ENCODE measurements at places on chromosomes 1 and 21. TPM values are rescaled to one million over a fixed set of nuclear protein-coding genes. Genes with fewer than 3 reads are reported as not detected.

DNA sequence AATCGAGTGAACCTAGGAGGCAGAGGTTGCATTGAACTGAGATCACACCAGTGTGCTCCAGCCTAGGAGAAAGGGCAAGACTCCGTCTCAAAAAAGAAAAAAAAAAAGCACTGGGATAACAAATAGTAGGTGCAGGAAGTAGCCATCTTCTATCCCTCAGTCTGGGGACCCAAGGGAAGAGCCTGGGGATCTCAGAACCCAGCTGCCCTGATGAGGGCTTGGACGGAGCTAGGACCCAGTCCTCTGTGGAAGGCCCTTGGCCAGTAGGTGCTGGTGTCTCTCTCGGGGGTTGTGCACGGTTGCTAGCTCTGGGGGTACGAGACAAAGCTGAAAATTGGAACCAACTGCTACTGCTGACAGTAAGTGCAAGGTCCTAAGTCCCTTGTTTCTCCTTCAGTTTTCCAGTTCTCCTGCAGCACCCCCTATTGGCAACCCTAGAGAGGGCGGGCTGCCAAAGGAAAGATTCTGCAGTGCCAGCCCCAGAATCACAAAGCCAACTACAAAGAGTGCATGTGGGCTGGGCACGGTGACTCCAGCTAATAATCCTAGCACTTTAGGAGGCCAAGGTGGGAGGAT lies 57.6 kb upstream of the KIF1B start:
- no peak overlapping the region for H3K4me3 ChIP-seq
- no peaks in the 10 kb centered on the region for H3K27me3 ChIP-seq
- no peak overlapping the region for H3K27ac ChIP-seq
- H3K4me1 ChIP-seq: no peaks in the 10 kb centered on the region
- no peaks in the 10 kb centered on the region for H3K36me3 ChIP-seq

Gene GPR161
- 3.9 TPM for total RNA-seq

Gene CHIT1
- 8.2 TPM for total RNA-seq

DNA sequence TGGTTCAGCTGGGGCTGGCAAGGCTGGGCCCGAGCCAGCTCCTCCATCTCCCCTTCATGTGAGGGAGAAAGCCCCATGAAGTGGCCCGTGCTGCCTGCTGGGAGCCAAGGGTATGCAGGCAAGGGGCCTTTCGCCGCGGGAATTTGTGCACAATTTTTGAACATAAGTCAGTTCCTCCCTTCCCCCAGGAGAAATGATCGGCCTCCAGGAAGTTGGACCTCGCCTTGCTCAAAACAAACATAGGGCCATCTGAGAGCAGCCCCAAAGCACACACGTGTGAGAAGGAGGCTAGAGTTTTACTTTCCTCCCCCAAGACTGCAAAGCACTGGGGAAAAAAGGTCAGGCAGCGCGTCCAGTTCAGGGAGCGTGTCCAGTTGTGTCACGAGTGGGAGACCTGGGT lies 64.7 kb downstream of the PRDM16 start:
- DNase-seq: no peak
- H3K27ac ChIP-seq: no peak overlapping the region
- peaks cover 4% of the 10 kb centered on the region for H3K27me3 ChIP-seq
- H3K36me3 ChIP-seq: no peaks in the 10 kb centered on the region
- no peaks in the 10 kb centered on the region for H3K4me1 ChIP-seq

Gene SPAG17
- not detected for total RNA-seq

DNA sequence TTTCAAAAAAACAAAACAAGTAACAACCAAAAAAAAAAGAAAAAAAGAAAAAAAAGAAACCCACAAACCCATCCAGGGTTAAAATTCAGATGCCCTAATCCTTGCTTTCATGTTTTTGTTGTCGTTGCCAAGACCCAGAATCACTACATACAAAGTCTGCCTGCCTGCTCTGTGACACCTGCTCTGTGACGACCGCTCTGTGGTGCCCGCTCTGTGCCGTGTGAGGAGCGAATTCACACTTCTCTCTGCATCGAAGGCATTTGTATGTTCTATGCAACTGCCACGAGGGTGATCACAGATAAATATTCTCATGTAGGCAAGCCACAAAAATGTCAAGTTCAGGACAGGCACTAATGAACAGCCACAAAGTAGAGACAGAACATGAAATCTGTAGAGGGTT lies 178.6 kb downstream of the SLC45A1 start:
- no peaks in the 10 kb centered on the region for H3K36me3 ChIP-seq
- no peak for DNase-seq
- peaks cover 17% of the 10 kb centered on the region for H3K4me1 ChIP-seq
- no peak overlapping the region for H3K4me3 ChIP-seq

GRCh38 chr21:46397211-46397905 lies 61.3 kb upstream of the DIP2A start:
- H3K4me1 ChIP-seq: no peaks in the 10 kb centered on the region
- H3K36me3 ChIP-seq: peaks cover 48% of the 10 kb centered on the region
- H3K4me3 ChIP-seq: no peak overlapping the region
- H3K27ac ChIP-seq: no peak overlapping the region

Gene FOXJ3
- 85.8 TPM for total RNA-seq

GRCh38 chr21:46314441-46315020 lies 9.1 kb downstream of the C21orf58 start:
- H3K36me3 ChIP-seq: no peaks in the 10 kb centered on the region
- H3K4me3 ChIP-seq: no peak overlapping the region
- no peak overlapping the region for H3K27ac ChIP-seq
- DNase-seq: no peak
- no peaks in the 10 kb centered on the region for H3K4me1 ChIP-seq
- H3K27me3 ChIP-seq: no peaks in the 10 kb centered on the region

- H3K27me3 ChIP-seq: peaks cover 24% of the 10 kb centered on the region
- DNase-seq: peak; percentile 92
- H3K36me3 ChIP-seq: no peaks in the 10 kb centered on the region
- H3K4me1 ChIP-seq: peaks cover 13% of the 10 kb centered on the region
- peak overlapping the region; percentile 60 for H3K4me3 ChIP-seq
These were observed 1.1 kb upstream of the PLXNA2 start for GRCh38 chr1:208245185-208245705.

Gene IVL
- not detected for total RNA-seq

DNA sequence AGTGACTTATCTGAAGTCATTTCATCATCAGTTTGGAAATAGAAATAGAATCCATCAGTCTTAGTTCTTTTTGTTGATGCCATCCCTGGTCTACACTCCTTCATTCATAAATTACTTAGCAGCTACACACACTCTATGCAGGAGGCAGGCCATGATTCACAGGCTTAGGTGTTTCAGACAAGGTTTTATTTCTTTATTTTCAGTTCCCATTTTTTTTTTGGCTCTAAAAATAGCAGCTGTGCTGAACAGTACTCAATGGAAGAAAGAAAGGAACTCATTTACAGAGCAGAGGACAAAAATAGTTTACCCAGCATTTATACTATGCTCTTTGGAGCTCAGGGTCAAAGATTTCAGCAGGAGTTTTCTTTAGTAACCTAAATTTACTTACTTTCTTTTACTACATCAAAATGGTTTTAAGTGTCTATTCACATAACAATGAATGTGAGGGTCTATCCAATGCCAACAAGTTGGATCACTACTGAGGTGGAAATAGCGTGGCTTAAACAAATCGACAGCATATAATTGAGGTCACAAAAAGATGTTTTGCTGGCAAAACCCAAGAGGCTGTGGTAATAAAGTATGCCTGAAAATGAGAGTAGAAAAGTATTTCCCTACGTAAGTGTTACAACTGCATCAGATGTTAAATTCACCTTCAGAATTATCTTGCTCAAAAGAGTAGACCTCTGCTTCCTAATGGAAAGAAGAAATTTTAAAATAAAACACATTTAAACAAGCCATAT lies 7.7 kb downstream of the KRTAP19-8 start:
- no peaks in the 10 kb centered on the region for H3K27me3 ChIP-seq
- DNase-seq: no peak
- H3K4me3 ChIP-seq: no peak overlapping the region
- H3K27ac ChIP-seq: no peak overlapping the region
- H3K4me1 ChIP-seq: no peaks in the 10 kb centered on the region

Gene DENND2C
- 2.5 TPM for total RNA-seq
